NAMALWA (cell line): ENCODE measurements at places on chromosomes 1 and 21.

DNA sequence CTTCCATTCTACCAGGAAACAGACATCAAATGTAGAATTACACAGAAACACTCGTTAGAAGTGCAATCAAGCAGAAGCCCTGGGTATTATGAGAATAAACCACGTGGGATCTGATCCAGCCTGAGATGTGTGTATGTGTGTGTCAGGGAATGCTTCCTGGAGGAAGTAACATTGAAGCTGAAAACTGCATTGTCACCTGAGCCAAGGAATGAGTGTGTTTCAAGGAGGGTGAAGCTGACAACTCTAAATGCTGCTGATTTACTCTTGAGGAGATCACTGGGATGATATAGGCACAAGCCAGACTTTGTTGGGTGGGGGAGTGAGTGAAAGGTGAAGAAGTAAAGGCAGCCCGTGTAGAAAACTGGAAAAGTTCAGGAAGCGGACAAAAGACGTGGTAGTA lies 27.6 kb downstream of the FAAH start:
- DNase-seq: no peak

- DNase-seq: peak; percentile 24
These were observed 176.5 kb upstream of the RUNX1 start for GRCh38 chr21:35225573-35225972.

DNA sequence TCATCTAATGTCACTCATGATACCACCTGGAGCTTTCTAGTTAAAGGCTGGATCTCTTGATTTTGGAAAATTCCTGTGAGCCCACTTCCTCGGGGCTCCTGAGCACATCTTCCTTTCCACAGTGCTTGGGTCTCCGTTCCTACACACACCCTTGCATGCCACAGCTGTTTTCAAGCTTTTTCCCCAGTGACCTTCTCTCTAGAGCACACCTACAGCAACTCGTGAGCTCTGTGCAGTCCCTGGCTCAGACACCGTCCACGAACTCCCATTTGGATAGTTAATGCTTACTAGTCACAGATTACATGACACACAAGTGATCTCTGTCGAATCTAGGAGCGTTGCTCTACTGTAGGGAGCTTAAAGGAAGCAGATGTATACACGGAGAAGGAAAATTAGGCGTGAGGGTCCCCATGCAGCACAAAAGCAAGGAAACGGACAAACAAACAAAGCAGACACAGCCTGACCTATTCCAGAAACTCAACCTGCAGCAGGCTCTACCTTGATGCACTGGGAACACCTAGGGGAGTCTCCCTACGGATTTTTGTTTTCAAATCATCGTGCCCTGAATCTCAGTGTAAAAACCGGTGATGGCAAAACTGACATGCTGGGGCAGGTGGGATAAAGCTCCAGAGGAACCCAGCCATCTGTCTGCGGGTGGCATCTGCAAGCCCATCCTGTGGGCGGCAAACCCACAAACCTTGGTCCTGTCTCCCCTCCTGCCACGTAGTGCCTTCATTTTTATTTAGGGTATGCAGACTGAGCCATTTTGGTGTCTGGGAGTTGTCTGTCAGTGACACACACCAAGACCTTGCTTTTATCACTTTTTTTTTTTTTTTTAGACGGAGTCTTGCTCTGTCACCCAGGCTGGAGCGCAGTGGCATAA lies 177.8 kb downstream of the RUNX1 start:
- no peak for DNase-seq

DNA sequence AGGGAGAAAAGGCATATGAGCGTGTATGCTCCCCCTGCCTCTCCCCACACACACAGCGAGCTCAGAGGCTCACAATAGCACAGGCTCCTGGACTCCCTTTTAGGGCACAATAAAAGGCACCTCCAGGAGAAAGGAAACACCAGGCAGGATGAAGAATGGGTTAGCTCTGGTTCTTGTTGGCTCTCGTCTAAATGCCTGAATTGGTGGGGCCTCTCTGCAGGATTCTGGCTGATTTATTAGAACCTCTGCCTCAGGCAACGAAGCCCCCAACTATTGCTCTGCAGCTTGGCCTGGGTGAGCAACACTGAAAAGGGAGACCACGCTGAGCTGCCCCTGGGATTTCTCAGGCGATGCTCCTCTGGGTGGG lies 590.9 kb upstream of the PLXNA2 start:
- DNase-seq: no peak

DNA sequence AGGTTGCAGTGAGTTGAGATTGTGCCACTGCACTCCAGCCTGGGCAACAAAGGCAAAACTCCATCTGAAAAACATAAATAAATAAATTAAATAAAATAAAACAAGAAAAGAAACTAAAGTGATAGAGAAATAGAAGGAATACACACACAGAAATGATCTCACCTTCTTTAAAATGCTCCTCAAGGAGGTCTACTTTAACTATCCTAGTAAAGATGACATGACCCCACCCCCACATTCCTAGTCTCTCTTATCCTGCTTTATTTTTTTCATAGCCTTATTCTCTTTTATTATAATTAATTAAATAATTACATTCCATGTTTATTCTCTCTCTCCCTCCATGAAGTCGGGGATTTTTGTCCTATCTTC lies 18.0 kb upstream of the CR1L start:
- no peak for DNase-seq

DNA sequence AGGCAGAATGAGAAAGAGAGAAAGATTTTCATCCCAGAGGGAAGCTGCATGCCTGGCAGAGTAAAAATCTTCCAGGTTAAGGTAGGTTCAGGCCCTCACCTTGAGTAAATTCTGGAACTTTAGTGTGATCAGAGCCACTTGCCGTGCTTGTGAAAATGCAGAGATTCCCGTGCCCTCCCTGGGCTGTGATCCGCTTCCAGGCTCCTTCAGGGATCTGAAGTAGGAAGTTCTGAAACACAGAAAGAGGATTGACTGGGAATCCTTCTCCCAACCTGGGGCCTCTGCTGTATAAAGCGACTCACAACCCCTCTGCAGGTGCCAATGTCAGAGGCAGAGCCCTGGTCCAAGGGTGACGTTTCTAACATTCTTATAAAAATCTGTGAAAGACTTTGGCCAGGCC lies 26.6 kb downstream of the NUAK2 start:
- DNase-seq: no peak
